ENCODE measurements at places on chromosomes 11 and 22.

GRCh38 chr11:132347156-132348090, 977.0 kb downstream of the NTM start:
- no peak for DNase-seq

DNA sequence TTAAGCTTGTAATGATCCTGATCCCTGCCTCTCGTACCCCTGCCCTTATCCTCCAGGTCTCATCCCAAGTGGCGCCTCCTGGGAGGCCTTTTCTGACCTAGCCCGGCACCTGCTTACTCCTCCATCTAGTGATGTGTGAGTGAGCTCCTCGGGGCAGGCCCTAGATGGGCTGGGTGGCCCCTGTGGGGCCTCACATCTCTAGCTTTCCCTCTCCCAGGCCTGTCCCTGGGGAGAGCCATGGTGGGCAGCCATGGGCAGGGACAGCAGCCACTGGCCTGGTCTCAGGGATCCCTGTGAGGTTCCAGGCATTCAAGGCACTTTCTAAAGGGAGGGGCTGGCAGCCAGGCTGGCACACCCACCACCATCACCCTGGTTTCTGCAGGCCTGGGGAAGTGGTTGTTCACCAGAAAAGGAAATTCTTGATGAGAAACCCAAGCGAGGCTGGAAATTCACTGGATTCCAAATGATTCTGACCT, 27.9 kb downstream of the GNAZ start:
- DNase-seq = no peak

- no peak for DNase-seq
Observed at GRCh38 chr22:50074056-50074455, 11.2 kb downstream of the MLC1 start.

DNA sequence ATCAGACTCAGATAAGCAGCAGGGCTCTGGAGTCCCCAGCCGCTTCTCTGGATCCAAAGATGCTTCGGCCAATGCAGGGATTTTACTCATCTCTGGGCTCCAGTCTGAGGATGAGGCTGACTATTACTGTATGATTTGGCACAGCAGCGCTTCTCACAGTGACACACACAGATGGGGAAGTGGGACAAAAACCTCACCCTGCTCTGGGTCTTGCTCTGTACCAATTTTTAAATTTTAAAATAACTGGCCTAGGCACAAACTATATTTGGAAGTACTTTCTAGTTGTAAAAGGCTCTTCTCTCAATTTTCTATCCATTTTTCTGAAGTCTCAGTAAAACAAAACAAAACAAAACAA, 131.7 kb downstream of the VPREB1 start:
- DNase-seq = no peak

DNA sequence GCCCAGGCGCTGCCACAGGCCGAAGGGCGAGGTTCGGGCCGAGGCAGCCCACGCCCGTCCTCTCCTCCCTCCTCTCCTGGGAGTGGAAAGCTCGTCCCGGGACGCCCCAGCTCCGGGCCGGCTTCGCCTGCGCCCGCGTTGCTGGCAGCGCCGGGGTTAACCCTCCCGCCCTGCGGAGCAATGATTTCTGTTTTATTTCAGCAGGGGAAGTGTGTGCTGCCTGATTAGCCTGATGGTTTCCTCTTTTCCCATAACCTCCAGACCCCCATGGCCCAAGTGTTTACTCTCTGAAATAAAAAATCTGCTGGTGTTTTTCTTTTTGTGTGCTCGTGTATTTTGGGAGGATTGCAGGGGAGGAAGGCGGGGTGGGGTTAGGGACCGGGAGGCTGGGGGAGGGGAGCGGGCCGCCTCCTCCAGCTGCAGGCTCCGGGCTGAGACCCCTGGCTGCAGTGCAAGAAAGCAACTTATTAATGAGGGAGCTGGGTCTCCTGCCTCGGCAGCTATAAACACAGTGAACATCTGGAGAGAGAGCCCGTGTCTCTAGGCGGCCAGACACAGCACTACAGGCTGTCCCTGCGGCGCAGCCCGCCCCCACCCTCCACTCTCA, 38.6 kb downstream of the ETS1 start:
- no peak for DNase-seq

DNA sequence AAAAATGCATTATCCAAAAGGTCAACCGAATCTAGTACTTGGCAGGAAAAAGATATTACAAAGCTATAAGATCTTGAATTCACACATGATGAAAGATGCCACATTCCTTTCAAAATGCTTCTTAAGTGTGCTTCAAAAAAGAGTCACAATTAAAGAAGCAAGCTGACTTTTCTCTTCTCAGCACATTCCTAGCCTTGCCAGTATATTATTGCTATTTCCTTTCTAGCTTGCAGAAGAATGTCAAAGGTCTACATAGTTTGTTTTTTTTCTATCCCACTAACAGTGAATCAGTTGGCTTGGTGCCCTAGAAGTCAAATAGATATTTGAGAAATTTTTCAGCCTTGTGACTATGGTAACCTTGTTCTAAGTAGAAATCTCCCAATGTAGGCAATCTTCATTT, 56.8 kb downstream of the GUCY1A2 start:
- DNase-seq = no peak

DNA sequence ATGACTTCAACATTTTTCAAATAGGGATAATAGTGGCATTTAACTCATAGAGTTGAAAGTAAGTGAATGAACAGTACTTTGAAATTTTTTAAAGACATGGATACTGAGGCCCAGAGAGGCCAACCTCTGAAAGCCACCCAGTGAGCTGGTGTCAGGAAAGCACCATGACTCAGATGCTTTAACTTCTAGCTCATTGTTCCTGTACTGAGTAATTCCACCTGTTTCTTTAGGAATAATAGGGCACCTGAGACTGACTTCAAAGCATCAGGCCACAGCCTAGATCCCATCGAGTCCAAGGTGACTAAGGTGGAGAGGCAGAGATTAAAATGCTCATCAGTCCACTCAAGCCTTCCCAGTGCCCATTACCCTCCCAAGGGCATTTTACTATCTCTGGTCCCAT, 491.8 kb upstream of the TENM4 start:
- DNase-seq = no peak

DNA sequence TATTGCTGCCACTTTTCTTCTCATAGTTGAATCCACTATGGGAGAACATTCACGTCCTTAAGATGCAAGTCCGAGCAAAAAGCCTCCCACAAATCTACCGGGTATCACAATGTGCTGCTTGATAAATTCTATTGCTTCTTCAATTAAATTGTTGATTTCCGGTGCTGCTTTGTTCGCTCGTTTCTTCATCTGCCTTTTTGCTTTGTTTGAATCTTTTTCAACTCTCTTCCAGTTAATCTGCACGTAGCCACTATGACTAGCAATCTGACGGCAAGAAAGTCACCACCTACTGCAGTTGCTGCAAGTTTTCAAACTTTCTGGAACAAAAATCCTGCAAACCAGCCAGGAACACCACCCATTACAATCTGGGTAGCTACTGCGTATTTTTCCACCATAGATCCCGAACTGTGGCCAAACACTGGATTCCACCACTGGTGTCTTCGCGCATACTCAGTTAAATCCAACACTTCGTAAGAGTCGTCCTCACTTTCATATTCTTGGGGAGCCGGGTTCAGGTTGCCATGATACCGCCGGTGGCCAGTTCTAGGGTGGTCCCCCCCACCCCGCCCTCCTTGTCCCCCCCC, 59.1 kb downstream of the CLMP start:
- no peak for DNase-seq

GRCh38 chr11:10730151-10730550, 20.9 kb upstream of the CTR9 start:
- no peak for DNase-seq

DNA sequence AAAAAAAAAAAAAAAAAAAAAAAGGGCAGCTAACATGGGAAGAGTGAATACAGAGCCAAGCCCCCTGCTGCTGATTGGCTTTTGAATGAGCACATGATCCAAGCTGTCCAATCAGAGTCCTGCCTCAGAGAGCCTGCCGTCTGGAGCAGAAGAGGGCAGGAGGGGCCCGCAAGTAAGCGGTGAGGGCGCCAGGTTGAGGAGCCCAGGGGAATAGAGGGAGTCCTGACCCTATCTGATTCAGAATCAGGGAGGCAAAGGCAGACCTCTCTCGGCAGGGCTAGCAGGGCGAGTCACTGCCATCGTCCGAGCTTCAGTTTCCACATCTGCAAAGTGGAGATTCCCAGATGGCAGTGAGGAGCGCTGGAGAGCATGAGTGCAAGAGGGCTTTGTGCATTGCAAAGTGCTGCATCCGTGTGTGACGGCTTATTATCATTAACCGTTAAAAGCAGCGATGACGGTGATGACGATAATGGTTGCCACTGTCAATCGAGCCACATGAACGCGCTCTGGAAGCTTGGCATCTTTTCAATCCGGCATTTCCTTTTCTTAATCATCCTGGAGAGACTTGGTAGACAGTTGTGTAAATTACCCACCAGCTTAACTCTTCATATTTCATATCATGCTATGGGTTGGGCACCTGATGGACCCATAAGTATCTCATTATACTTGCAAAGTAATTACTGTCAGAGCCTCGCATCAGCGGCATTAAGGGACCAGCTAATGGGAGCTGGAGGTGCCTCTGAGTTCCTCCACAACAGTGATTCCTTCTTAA, 68.6 kb upstream of the ATXN10 start:
- DNase-seq = peak; percentile 27

DNA sequence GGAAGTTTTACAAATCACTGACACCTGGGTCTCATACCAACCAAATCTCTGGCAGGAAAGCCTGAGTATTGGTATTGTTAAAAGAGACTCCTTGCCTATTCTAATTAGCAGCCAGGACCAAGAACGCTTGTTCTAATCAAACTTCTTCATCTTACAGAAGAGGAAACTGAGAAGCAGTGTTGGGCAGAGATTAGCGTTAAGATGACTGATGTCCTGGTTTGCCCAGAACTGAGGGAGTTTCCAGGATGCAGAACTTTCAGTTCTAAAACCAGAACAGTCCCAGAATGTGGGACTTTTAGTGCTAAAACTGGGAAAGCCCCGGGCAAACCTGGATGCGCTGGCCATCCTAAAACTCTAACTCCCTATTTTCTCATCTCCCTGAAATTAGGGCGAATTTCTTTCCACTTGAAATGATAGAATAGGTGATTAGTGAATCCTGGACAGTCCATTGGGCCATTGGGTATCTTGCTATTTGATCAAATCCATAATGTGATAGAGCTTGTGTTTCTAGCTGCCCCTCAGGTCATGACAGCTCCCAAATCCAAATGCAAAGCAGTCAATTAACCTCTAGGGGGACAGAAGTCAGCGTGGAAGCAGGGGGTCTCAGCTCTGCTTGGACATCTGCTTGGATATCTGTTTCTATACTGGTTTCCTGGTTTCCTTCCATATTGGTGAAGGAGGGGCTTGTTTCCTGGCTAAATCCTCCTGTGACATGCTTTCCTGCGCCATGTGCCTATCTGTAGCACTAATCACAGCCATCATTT, 16.0 kb upstream of the TMPRSS13 start:
- peak; percentile 14 for DNase-seq

- DNase-seq = no peak
Observed at GRCh38 chr22:43011079-43011478, 3.9 kb downstream of the PACSIN2 start.

GRCh38 chr22:46001046-46001425, 24.1 kb upstream of the WNT7B start:
- no peak for DNase-seq

DNA sequence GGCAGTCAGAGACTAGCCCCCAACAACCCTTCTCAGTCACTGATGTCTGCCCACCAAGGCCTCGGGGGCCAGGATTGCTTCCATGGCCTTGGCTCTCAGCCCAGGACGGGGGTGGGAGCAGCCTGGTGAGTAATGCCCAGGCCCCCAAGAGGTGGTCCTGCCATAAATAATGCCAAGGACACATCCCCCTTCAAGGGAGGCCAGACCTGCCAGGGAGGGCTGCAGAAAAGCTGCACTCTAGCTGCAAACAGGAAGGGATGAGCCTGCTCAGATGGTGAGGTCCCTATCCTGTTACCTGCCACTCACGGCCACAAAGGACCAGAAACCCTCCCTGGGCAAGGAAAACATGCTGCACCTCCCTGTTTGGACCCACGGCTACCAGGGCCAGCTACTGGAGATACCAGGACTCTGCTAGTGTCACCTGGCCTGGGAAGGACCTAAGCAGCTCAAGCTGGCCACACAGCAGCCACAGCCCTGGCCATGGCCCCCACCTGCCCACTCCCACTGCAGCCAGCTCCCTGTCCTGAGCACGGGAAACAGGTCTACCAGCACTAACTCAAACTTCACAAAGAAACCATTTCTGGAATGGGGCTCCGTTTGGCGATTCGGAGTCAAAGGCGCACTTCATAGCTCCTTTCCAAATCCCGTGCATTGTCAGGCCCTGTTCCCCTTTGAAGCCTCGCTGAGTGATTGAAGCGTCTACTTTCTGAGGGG, 12.1 kb downstream of the GNB1L start:
- no peak for DNase-seq

DNA sequence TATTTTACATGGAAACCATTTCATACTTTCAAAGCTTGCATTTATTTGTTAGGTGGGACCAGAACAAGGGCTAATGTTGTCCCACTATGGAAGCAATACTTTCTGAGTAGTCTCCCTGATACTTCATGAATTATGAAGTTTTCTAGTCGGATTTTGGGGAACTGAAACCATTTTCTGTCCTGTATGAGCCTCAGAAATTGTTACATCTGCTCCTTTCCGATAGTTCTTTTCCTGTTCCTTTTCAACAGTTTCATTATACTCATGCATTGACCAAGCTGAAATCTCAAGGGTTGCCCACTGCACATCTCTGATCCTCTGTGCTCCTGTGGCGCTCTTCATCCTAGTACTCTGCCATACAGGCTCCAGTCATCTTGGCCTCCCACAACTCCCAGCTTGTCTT, 31.5 kb upstream of the GLYATL1 start:
- DNase-seq = no peak

- DNase-seq = no peak
Observed at GRCh38 chr22:30511109-30511508, 5.6 kb upstream of the SEC14L4 start.

- DNase-seq = no peak
Observed at GRCh38 chr11:109993786-109994185, 99.4 kb upstream of the ZC3H12C start.

- no peak for DNase-seq
Observed at GRCh38 chr11:16012125-16012751, 344.1 kb downstream of the SOX6 start.

DNA sequence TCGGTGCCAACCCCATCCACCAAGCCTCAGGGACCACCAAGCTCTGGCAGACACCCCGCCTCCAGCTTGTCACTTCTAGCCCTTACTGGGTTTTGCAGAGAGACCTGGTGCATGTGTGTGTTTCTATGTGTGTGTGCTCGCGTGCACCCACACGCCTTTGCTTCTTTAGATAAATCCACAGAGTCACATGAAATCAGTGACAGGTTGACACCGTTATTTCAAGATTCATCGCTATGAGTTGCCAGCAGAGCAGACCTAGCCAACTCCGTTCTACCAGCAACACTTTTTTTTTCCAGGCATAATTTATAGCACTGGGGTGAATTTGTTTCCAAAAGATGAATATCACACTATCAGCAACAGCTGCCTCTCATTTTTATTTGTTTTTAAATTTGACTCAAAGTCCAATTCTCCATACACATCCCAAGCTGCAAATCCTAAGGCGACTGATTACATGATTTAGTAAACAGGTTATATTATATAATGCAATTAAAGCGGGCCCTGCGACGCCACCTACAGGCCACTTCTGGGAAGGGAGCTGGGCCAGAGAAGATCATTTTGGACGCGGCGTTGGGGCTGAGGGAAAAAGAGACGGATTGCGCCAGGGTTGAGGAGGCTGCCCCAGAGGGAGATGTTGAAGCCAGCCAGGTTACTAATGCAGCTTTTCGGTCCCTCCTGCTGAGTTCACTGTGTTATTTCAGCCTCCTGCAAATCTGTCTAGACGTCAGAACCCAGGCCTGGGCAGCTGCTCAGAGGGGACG, 150.5 kb downstream of the FEZ1 start:
- DNase-seq = peak; percentile 24

Data from activated CD4-positive, alpha-beta T cell treated with anti-CD3 and anti-CD28 coated beads, Interleukin-2, Interleukin-4, amounts not matched to agents 100 ng/mL and 50 ng/mL, durations not matched to agents 16 hours and 8 hours (primary cell).